GM23248 (cell line): ENCODE measurements at places on chromosomes 5 and 9.

- no peak for DNase-seq
Observed at GRCh38 chr5:176369934-176370711, 4.8 kb downstream of the ARL10 start.

- peak; percentile 87 for DNase-seq
Observed at GRCh38 chr5:154740957-154741356, 14.2 kb upstream of the LARP1 start.

DNA sequence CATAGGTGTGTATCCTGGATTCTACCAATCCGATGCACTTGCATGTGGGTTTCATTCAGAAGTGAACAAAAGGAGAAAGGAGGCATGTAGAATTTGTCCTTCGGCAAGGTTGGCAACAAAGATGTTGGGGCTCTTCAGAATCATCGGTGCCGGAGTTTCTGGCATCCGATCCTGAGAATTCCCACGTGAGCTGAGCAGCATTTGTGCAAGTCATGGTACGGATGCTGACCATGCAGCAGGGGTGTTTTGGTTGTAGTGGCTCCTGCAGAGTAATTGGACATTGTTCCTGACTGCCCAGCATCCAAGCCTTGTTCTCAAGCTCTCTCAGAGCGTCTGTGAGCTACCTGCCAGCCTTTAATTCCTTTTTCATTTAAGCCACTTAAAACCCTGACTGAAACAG, 19.0 kb upstream of the POC5 start:
- no peak for DNase-seq

- DNase-seq: no peak
Observed at GRCh38 chr9:76475686-76476085, 16.7 kb downstream of the GCNT1 start.

DNA sequence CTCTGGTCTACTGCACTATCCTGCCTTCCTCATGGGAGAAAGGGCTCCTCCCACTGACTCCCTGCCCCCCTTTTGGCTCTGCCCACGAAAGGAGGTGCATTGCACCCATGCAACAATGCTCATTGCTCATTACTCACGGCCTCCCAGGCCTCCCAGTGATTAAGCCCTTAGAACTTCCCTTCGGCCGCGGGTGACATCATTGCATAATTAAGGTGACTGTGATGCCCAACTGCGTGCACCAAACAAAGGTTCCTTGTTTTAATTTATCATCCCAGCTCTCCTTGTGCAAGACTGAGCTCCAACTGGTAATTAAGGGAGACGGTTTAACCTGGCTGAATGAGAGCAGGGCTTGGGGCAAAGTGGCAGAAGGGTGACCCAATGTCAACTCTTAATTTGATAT, 180.4 kb downstream of the GAS1 start:
- peak; percentile 96 for DNase-seq

- DNase-seq: no peak
Observed at GRCh38 chr9:123894822-123895221, 35.1 kb downstream of the DENND1A start.

- DNase-seq: peak; percentile 34
Observed at GRCh38 chr5:66704790-66705425, 108.7 kb downstream of the MAST4 start.

- peak; percentile 62 for DNase-seq
Observed at GRCh38 chr5:78295035-78295961, 800 bp upstream of the AP3B1 start.
